Ureter (tissue), 1 donor: ENCODE measurements at places on chromosomes 12 and 14. TPM values are rescaled to one million over a fixed set of nuclear protein-coding genes. Genes with fewer than 3 reads are reported as not detected.
A peak's percentile ranks its signal among the peaks of the same experiment; 100 is the strongest.

DNA sequence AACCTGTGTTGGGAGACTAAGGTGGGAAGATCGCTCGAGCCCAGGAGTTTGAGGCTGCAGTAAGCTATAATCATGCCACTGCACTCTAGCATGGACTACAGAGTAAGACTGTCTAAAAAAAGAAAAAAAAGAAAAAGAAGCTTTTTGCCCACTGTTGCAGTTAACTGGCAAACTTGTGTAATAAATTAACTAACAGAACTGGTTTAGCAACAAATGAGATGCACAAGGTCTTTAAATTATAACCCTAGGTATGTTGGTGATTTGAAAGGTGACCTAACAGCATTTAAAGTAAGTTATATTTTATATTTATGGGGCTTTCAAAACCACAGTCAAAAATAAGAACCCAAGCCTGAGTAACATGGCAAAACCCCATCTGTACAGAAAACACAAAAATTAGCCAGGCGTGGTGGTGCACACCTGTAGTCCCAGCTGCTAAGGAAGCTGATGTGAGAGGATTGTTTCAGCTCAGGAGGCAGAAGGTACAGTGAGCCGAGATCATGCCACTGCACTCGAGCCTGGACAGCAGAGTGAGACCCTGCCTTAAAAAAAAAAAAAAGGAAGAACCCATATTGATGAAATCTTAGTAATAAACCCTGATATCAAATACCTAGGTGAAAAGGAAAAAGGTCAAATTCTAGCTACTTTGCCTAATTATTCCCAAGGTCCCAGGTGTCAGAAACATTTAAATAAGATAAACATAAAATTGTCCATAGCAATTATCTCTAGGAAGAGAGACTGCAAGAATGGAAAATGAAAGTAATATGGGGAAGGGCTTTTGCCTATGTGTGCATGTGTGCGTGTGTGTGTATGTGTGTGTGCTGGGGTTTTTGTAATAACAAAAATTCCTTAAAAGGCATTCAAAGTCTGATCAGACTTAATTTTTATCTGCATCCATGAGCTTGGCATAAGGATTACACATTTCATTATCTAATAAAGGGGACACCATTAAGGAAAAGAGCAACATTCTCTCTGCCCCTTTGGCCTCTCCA lies 15.4 kb downstream of the SYNE2 start:
- DNase-seq = no peak

- DNase-seq = peak; percentile 87
Observed at GRCh38 chr12:52036587-52037171, 14.6 kb upstream of the NR4A1 start.

The KIF26A gene
- total RNA-seq = 6.1 TPM

GRCh38 chr14:23101986-23102625 lies 2.7 kb downstream of the CIROP start:
- no peak for DNase-seq

DNA sequence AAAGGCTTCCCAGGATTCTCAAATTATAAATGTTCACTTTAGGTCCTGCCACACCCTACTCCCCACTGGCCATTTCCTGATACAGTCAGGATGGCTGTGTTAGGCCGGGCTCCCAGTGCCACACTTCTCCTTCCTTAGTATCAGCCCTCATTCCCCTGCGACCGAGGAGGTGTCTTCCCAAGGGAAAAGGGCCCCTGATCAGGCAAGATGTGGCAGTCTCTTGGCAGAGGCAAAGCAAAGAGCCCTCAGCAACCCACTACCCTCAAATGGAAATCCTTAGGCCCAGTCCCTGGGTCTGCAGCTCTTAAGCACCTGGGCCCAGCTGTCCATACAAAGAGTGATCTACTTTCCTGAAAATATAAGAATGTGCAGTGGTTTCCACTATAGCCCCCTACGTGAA lies 96.5 kb upstream of the VASH1 start:
- DNase-seq = no peak

The SLC39A5 gene
- total RNA-seq = 0.57 TPM

- DNase-seq = no peak
Observed at GRCh38 chr14:95192311-95192710, 35.0 kb upstream of the DICER1 start.

The YAF2 gene
- total RNA-seq = 43.3 TPM

DNA sequence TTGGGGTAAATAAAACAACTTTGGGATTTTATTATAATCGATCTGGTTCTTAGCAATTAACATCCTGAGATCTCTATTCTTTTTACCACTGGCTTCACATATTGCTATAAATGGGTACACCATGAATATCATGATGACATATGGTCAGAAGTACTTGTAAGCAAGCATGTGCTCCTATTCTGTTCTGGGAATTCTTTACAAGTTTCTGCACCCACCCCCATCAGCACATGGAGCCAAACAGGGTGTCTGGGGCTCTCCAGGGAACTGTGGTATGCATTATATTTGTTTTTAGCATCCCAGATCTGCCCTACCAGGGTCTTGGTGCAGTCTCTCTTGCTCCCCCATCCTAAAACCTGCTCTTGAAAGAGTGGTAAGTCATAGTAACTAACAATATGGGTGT lies 31.3 kb downstream of the DMAC2L start:
- no peak for DNase-seq

The TAS2R8 gene
- not detected for total RNA-seq

The PRR4 gene
- 7.3 TPM for total RNA-seq

The TMEM132C gene
- total RNA-seq = 12.6 TPM

GRCh38 chr14:81440041-81440440 lies 39.9 kb upstream of the STON2 start:
- DNase-seq = no peak

The TGM1 gene
- 7.7 TPM for total RNA-seq

The INSM2 gene
- total RNA-seq = not detected

DNA sequence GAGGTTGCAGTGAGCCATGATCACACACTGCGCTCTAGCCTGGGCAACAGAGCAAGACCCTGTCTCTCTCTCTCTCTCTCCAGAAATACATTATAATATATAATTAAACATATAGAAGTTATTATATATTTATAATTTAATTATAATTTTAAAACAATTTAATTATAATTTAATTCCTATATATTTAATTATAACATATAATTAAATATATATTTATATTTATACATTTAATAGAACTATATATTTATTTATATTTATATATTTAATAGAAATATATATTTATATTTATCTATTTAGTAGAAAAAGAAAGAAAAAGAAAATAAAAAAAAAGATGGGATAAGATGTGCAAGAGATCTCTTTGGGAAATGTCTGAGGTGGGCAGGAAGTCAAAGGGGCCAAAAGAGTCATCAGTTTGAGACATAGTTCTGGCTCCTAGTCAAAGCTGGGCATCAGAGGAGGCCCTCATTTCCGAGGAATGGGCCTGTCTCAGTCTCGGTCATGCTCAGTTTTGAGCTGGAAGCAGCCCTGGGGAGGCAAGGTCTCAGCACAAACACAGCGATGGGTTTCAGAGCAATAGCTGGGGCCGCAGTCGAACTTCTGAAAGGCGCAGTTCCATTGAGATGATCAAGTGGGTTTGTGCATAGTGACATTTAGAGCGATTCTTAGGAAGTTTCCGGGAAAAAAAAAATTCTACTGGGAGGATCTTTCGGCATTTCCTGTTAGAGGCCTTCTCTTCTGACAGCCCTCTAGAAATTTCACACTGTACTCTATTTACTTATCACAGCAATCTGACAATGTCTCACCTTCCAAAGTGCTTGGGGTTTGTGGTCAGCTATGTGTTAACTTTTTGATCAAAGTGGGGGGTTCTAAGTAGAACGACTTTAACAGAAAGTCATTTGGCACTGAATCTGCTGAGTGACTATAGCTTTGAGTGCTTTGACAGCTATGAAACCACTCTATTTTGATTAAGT lies 58.7 kb upstream of the GZMB start:
- no peak for DNase-seq

DNA sequence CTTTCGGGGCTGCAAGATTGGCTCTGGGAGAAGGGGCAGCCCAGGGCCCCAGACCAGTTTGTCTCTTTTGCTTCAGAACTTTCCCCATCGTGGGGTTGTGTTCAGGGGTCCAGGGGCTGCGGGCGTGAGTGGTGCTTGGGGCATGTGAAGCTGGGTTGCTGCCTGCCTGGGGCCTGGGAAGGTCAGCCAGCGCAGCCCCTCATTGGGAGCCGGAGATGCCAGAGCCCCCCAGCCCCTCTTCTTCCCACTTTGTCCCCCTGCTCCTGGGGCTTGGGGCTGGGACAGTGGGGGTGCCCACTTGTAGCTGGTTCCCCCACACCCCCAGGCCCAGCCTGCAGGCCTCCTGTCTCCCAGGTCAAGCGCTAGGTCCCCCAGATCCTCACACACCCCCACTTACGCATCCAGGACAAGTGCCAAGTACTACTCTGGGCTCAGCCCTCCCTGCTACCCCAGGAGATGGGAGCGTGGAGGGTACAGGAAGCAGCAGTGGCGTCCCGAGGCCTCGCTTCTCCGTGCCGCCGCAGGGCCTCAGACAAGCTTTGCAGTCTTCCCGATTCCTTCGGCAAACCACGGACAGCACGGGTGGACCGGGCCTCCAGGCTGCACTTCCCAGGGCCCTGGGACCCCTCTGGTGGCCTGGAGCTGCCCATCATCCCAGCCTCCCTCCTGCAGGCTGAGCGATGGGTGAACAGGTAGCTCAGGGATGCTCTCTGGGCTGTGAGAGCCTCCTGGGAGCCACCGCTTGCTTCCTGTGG lies 41.5 kb downstream of the PACS2 start:
- DNase-seq = no peak

GRCh38 chr14:95314609-95315008 lies 5.1 kb downstream of the CLMN start:
- DNase-seq = peak; percentile 63

DNA sequence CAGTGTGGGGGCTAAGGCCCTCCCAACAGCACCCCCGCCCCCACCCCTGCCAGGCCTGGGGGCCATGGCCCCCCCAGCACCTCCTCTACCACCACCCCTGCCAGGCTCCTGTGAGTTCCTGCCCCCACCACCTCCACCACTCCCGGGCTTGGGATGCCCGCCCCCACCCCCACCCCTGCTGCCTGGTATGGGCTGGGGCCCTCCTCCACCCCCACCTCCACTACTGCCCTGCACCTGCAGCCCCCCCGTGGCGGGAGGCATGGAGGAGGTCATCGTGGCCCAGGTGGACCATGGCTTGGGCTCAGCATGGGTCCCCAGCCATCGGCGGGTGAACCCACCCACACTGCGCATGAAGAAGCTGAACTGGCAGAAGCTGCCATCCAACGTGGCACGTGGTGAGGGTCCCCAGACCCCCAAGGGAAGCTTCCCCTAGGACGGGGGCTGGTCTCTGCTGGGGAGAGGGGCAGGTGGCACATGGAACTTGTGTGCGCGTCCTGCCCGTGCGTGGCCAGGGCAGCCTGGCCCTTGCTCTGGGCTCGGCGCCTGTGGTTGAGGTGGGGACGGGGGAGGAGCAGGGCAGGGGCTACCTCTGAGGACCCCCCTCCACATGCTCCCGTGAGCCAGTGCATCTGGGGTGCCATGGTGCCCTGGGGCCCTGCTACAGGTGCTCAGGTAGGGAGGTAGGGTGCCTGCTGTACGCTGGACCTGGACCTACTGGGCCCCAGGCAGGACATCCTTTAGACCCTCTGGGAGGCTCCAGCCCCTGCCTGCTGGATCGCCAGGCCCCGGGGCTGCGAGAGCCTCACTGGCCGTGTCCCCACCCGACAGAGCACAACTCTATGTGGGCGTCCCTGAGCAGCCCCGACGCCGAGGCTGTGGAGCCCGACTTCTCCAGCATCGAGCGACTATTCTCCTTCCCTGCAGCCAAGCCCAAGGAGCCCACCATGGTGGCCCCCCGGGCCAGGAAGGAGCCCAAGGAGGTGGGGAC lies 16.1 kb upstream of the ADSS1 start:
- DNase-seq = no peak

DNA sequence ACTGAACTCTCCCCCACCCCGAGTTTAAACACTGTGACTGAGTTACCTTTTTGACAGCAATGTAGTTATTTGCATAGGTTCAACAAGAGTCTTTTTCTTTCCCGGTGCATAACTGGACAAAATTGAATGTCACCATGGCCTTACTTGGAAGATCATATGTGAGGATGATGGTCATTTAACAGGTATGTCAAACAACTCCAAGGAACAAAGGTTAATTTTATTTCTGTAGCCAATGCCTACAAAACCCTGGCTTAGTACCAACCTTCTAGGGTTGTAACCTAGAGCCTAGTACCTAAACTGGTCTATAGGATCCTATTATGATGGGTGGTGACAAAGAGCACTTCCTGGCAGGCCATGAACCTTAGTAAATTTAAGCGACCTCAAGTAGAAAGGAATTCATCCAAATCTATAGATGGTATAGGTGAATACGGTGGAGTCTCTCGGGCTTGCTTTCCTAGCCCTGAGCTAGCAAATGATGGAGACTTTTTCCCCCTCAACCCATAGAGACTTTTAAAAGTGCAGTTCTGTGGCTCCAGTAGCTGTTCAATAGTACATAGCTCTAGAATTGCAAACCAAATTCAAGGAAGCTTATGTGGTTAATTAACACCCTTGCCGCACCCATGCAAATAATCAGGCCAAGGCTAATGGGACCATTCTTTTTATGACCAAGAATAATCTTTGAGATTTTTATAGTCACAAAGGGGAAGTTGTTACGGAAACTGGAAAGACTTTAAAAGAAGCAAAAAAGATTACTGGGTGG lies 89.0 kb downstream of the SLC38A1 start:
- DNase-seq = no peak

- DNase-seq = no peak
Observed at GRCh38 chr12:66065641-66066136, 64.9 kb downstream of the LLPH start.

DNA sequence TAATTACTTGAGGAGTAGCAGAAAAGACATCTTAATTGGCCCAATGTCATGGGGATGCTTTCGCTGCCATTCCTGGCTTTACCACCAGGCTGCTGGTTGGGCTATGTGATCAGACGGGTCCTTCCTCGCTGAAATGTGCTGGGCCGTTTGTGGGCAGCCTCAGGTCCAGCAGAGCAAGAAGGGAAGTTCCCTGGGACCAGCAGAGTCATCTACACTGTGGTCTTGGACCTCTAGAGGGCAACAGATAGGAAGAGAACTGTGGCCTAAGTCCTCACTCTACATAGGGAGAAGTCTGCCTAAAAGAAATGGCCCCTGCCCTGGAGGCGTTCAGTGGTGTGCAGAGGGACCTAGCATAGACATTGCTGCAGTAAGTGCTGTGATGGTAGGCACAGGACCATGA lies 10.9 kb downstream of the EVL start:
- no peak for DNase-seq

DNA sequence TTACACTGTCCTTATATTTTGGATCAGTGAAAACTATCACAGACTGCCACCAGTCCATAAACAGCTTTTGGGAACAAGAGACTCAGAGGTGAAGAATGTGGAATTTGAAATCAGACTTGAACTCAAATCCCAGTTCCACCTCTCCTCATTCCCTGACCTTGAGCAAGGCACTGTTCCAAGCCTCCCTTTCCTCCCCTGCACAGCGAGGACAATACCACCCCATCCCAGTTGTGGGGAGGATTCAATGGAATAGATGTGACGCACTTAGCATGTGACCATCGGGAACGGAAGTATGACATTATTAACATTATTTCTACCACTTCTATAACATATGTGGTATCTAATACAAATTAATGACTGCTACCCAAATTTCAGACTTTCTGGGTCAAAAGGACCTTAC lies 63.5 kb downstream of the DPF3 start:
- DNase-seq = no peak

The TCP11L2 gene
- 19.6 TPM for total RNA-seq
